ENCODE measurements at places on chromosomes 4 and X.
A peak's percentile ranks its signal among the peaks of the same experiment; 100 is the strongest.

GRCh38 chr4:40057586-40058091 is 989 bp downstream of the N4BP2 start:
- DNase-seq: peak; percentile 92

GRCh38 chr4:48162162-48162561 is 28.1 kb upstream of the TXK start:
- no peak for DNase-seq

DNA sequence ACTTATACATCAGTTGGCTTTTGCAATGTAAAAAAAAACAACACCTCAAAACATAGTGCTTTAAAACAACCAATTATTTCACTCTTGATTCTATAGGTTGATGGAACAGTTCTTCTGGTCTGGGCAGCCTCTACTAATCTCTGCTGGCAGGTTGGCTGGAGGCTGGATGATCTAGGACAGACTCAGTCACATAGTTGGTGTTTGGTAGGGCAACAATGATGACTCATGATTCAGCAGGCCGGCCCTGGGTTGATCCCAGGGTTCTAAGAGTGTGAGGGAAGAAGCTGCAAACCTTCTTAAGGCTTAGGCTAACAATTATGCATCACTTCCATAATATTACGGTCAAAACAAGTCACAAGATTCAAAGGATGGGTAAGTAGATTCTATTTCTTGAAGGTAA is 558.2 kb downstream of the ZNF674 start:
- DNase-seq: no peak

- no peak for DNase-seq
These were observed 242.2 kb downstream of the DKK2 start for GRCh38 chr4:106793933-106794332.

- no peak for DNase-seq
These were observed 46.0 kb downstream of the KLHL34 start for GRCh38 chrX:21612154-21612553.

GRCh38 chr4:85901500-85901899 is 426.6 kb downstream of the ARHGAP24 start:
- DNase-seq: no peak

Data from SK-N-DZ (cell line).